ENCODE measurements at places on chromosomes 11 and 22. TPM values are rescaled to one million over a fixed set of nuclear protein-coding genes. Genes with fewer than 3 reads are reported as not detected.

DNA sequence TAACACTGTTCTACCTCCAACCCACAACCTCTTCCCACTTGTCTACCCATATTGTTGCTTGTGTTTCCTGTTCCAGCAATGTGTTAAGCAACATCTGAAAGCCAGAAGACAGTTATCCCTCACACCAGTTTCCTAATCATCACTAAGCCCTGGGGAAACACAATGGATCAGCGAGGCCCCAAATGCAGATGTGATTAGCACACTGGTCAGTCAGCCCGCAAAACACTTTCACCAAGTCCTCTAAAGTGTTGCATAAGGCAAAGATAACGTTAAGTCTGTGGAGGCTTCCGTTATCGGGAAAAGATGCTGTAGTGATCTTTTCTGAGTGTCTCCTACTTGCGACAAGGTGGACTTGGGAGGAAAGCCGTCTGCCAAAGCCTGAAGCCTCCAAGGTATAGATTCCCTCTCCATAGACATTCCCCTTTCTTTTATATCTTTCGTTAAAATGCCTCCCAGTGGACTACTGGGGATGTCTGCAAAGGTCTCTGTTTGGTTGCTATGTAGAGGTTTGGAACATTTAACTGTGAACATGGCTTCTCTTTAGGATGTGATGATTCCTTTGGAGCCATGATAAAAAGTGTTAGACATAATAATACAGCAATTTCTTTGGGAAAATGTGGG is at the start of gene MS4A3:
Gene MS4A3 (plus strand): TSS at position 317 of the 621 bp plus-strand sequence. CDS start 4,496 bp downstream, outside the sequence.
- no peak for DNase-seq

GRCh38 chr11:85590848-85591483 is 36.2 kb downstream of the DLG2 start:
- no peak for DNase-seq

GRCh38 chr11:59012398-59013265 is 73.3 kb downstream of the GLYATL1 start:
- DNase-seq, result no peak

GRCh38 chr11:9158898-9159391 is 67.5 kb upstream of the SCUBE2 start:
- no peak for DNase-seq

- no peak for DNase-seq
Observed at GRCh38 chr11:72430741-72431570, 3.4 kb downstream of the CLPB start.

DNA sequence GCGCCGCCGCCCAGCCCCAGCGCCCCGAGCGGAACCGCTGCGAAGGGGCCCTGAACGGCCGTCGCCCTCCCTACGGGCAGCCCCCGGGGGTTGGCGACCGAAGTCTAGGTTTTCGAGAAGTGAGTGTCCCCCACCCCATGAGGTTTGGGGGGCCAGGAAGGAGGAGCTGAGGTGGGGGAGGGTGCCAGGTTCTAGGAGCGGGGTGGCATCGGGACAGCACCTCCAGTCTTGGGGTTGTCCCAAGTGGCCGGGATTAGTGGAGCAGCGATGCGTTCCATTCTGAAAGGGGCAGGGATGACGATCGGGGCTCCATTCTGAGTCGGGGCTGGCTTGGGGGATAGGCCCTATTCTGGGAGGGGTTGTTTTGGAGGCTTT is 408 bp downstream of the PPP2R5B start:
- no peak for DNase-seq

Gene TEF
- 3.8 TPM for total RNA-seq

Gene MISFA
- 3.3 TPM for total RNA-seq

Gene NPTXR
- total RNA-seq, result 1.3 TPM
